NCI-H187 (cell line): ENCODE measurements at places on chromosomes 11 and 22.

- DNase-seq, result no peak
Measured at GRCh38 chr11:119416606-119417580, 6.1 kb downstream of the THY1 start.

- no peak for DNase-seq
Measured at GRCh38 chr11:109968781-109969180, 124.4 kb upstream of the ZC3H12C start.

GRCh38 chr22:33544707-33545106 is 375.6 kb downstream of the LARGE1 start:
- DNase-seq, result no peak

DNA sequence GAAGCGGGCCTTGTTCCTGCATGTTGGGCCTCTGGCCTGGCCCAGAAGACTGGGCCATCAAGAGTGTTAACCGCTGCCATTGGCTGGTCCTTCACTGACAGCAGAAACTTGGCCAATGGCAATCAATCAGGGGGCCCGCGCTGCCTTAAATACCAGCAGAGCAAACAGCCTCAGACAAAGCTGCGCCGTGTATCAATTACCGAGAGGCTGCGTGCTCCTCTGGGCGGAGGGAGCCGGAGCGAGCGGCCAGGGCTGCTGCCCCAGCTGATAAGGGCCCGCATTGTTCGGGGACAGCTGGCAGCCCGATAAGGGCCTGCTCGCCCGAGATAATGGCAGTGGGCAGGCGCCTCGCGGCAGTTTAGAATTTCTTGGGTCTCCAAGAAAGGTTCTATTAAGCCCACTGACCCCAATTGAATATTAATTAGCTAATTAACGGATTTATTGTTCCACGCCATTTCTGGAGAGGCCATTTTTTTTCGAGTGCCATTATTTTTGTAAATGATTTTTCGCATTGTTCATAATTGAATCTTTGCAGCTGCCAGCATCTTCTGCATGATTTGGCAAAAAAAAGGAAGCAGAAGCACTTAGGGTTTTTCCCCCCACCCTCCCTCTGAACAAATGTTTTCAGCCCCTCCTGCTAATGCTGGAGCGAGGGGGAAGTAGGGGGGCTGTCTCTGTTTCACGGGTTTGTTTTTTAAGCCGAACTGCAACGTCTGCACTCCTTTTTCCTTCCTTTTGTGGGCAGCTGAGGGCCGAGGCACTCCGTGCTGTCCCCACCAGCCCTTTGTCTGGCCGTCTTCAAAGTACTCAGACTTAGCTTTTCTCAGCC is 37.6 kb upstream of the RIC3 start:
- DNase-seq, result no peak

GRCh38 chr11:9893474-9893873 is 229.6 kb downstream of the SWAP70 start:
- DNase-seq, result no peak

DNA sequence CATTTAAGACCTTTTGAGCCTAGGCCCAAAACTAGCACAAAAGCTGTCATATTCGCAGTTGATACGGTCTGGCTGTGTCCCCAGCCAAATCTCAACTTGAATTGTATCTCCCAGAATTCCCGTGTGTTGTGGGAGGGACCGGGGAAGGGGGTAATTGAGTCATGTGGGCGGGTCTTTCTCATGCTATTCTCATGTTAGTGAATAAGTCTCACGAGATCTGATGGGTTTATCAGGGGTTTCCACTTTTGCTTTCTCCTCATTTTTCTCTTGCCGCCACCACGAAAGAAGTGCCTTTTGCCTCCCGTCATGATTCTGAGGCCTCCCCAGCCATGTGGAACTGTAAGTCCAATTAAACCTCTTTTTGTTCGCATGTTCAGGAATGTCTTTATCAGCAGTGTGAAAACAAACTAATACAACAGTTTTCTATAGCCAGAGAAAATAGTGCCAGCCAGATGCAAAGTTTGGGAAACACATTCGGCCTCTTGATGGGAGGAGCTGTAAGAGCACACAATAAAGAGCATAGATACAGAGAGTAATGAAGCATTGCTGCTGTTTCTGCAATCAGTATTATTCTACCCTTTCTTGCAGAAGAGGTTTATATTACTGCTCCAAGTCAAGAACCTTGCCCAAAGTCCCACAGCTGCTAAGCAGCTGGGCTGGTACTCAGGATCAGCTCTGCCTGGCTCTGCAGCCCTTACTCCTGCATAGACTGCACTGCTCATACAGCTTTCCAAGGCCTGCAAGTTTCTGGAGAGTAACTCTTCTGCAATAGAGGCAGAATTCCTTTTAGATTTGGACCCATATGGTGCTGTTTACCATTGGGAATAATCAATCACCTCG is 2.0 kb upstream of the ZNF195 start:
- DNase-seq, result no peak

DNA sequence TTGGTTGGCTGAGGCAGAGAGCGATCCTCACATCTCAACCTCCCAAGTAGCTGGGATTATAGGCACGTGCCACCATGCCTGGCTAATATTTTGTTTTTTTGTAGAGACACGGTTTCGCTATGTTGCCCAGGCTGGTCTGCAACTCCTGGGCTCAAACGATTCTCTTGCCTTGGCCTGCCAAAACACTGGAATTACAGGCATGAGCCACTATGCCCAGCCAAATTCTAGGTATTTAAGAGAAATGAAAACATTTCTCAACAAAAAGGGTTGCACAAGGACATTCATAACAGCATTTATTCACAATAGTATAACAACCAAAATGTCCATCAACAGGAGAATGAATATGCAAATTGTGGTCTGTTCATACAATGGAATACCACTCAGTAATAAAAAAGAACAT is 31.7 kb upstream of the RBX1 start:
- DNase-seq, result no peak

DNA sequence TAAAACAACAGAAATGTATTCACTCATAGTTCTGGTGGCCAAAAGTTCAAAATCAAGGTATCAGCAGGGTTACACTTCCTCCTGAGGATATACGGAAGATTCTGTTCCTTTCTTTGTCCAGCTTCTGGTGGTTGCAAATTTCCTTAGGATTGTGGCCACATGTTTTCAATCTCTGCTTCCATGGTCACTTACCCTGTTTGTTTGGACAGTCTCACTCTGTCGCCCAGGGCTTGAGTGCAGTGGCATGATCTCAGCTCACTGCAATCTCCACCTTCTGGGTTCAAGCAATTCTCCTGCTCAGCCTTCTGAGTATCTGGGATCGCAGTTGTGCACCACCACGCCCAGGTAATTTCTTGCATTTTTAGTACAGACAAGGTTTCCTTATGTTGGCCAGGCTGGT is 534.3 kb downstream of the KCNA4 start:
- DNase-seq, result no peak

DNA sequence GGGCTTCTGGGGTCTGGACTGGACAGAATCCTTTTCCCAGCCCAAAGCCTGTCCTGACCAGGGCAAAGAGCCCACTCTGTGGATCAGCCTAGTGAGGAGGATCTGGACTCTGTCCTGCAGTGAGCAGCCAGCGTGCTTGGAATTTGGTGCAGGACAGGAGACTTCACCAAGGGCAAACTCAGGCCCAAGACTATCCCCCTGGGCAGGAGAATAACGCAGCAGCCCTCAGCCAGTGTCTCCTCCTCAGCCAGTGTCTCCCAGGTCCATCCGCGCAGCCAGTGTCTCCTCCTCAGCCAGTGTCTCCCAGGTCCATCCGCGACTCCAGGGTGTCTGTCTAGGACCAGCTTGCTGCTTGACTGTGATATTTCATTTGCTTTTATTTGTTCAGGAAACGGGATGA is 1334.0 kb downstream of the TBC1D22A start:
- no peak for DNase-seq

DNA sequence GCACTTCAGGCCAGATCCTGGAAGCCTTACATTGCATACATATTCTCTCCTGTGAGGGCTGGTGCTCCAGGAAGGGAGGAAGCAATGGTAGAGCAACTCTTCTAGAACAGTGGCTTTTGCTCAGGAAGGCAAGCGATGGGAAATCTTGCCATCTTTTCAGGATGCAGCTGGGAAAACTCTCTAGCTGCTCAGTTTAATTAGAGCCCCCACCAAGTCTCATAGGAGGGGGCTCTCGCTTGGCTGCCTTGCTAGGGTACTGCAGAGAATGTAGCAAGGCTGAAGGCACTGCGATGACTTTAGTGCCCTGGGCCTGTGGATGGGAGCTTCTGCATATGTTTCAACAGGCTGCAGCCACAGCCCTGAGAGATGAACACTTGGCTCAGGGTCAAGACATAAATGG is 357.2 kb upstream of the SYN3 start:
- no peak for DNase-seq
